ENCODE measurements at places on chromosomes 12 and 14.

DNA sequence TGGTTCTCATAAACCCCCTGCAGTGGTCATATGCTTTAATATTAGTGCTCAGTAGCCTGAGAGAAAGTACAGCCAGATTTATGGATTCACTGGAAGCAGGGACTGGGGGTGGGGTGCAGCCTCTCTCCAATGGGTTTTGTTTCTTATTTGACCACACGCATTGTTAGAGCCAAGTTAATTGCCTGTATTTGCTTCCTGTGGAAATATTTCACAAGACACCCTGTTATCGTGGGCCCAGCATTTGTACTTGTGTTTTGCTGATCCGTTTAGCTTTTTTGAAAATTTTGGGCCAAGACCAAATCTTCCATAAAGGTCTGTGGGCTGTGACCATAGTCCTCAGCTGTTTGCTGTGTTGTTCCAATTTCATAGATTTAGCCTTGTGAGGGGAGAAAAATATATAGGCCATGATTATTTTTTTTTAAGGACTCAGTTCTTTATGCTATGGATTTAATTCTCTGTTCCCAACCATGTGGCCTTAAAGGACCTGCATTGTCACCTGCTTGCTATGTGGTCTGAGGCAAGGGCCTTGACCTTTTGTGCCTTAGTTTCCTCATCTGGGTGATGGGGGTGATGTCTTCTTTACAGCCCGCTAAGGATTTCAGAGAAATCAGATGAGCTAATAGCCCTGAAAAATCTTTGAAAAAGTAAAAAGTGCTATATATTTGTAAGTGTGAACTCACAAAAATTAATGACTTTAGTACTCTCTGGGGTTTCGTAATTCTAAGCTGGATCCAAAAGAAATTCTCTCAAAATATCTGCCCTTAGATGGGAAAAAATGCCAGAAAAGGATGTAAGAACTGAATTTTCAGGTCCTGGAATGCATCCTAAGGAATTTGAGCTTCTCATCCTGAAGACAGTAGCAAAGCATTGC, 370.2 kb downstream of the DPF3 start:
- no peak for DNase-seq

GRCh38 chr12:47422611-47423010, 283.2 kb downstream of the RPAP3 start:
- DNase-seq: no peak

DNA sequence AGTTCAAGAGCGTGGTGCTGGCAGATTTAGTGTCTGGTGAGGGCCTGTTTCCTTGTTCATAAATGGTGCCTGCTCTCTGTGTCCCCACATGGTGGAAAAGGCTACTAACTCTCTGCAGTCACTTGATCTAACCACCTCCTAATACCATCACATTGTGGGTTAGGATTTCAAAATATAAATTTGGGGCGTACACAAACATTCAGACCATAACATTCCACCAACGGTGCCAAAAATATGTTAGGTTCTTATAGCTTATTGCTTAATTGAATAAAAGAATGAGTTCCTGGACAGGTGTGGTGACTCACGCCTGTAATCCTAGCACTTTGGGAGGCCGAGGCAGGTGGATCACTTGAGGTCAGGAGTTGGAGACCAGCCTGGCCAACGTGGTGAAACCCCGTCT, 3.4 kb upstream of the DYRK2 start:
- no peak for DNase-seq

DNA sequence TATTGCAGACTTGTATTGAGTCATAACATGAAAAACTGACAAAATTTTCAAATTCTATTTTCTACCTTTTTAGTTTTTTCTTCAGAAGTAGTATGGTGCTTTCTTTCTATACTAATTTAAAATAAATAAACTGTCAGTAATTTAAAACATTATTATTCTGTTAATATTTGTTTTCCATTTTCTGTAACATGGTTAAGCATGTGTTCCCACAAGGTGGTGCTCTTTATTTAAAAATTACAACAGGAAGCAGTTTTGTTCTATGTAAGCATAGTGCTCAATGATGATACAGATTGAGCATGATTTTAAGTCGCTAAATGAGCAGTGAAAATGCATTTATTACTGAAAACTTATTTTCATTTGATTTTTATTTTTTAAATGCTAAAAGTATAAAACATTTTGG, 114.6 kb downstream of the PPFIA2 start:
- peak; percentile 20 for DNase-seq

DNA sequence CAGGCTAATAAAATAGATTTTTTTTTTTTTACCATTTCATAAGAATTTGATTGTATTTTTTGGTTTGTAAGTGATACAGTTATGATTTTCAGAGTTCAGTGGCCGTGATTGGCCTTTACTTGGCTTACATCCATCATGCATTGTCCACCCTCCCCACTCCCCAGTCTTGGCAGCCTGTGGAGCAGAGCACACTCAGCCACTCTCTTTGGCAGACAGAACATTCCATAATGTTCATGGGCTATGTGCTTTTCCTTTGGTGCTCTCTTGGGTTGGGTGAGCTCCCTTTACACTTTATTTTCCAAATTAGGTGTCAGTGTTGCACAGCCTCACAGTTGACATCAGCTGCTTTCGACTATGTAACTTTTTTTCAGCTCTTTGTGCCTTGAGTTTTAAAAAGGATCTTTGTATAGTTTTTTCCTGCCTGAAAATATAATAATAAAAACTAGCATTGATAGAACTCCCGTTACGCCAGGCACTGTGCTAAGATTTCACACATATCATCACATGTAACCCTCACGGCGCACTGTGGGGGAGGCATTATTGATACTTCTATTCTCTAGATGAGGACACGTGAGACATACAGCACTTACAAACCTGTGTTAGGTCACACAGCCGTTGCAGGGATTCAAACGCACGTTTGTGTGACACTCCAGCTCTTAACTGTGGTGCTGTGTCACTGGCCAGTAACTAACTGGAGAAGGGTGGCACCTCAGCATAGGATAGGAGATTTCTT, 21.5 kb downstream of the SUDS3 start:
- DNase-seq: no peak

- DNase-seq: no peak
These were observed 907.0 kb downstream of the BCL11B start for GRCh38 chr14:98364961-98365360.

GRCh38 chr12:93668919-93669418, 8.2 kb upstream of the CRADD start:
- no peak for DNase-seq

GRCh38 chr12:88509851-88510250, 70.4 kb downstream of the KITLG start:
- no peak for DNase-seq

DNA sequence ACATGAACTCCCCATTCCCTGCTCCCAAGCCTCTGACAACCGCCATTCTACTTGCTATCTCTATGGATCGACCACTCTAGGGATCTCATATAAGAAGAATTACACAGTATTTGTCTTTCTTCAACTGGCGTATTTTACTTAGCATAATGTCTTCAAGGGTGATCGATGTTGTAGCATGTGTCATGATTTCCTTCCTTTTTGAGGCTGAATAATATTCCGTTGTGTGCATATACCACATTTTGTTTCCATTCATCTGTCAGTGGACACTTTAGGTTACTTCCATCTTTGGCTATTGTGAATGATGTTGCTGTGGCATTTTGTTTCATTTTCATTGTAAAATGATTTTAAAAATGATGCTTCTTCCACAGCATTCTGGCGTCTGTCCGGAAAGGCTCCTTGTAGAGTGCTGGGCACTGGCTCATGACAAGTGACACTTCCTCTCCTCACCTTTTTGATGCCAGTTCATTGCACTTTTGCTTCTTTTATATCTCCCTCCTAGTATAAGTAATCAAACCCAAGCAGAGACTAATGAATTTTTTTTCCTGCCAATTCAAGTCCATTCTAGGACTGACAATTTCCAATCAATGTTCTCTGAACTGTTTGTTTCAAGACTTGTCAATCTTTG, 39.3 kb downstream of the SCN8A start:
- no peak for DNase-seq

GRCh38 chr14:74308695-74309094, 6.0 kb upstream of the ABCD4 start:
- no peak for DNase-seq

DNA sequence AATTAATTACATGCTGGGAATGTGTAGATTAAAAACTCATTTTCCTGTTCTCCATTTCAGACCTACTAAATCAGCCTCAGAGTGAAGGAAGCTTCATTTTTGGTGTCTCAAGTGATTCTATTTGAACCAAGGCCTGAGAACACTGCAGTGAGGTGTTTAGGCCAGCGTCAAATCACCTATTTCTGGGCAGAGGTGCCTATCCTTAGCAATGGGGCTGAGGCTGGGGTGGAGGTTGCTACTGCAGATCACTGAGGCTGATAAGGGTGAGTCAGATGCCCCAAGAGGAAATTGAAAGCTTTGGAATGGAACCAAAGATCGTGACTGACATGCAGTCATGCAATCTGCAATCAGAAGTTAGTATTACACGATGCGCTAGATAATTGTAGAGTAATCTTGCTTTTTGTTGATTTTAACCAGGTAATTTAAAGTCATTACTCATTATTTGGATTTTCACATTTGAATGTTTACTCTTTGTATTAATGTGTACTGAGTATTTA, 4.4 kb downstream of the TXNRD1 start:
- DNase-seq: peak; percentile 68

- peak; percentile 85 for DNase-seq
These were observed 42.1 kb downstream of the KDM2B start for GRCh38 chr12:121538699-121539061.

GRCh38 chr14:41925409-41925808, 318.7 kb downstream of the LRFN5 start:
- no peak for DNase-seq

- no peak for DNase-seq
These were observed 54.9 kb downstream of the PLEKHG7 start for GRCh38 chr12:92757597-92758121.

- DNase-seq: no peak
These were observed 425.8 kb downstream of the RAD51B start for GRCh38 chr14:68245146-68246073.

- no peak for DNase-seq
These were observed 452.2 kb downstream of the IPO8 start for GRCh38 chr12:30243426-30243825.

DNA sequence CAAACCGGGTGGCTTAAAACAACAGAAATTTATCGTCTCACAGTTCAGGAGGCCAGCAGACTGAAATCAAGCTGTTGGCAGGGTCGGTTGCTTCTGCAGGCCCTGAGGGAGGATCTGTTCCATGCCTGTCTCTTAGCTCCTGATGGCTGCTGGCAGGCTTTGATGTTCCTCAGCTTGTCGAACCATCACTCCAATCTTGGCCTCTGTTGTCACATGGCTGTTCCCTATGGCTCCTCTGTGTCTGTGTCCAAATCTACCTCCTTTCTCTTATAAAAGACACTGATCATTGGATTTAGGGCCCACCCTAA, 14.0 kb downstream of the NFATC4 start:
- DNase-seq: no peak

GRCh38 chr12:576615-577110, 86.6 kb downstream of the NINJ2 start:
- no peak for DNase-seq

DNA sequence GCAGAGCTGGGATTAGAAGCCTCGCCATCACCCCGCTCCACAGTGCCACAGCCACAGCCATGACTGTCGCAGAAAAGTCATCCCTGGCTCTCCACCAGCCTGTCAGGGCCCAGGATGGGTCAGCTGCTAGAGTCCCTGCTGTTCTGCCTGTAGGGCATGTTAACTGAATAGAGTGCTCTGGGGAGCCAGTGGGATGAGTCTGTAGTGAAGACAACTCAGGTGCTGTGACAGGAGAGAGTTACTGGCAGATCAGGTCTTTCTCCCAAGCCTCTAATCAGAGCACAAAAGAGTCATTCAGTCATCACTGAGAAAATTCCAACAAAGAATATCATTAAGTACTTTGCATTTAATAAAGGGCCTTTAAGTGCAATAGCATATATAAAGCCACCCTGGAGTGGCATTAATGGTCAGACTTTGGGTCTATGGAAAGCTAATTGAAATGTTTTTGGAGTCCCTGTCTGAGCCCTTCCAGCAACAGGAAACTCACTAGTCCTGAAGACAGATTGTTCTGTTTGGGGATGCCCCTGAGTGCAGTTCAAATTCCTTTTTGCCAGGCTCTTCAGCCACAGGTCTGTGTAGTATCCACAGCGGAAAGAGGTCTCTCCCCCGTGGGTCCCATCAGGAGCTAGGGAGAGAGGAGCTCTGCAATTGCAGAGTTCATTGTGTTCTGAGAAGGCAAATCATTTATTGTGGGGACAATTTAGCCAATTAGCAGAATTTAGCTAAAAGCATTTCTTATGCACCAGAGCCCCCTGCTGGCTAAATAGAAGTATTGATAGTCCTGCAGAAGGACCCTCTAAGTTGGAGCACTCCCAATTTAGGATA, 45.2 kb upstream of the C14orf132 start:
- peak; percentile 17 for DNase-seq

DNA sequence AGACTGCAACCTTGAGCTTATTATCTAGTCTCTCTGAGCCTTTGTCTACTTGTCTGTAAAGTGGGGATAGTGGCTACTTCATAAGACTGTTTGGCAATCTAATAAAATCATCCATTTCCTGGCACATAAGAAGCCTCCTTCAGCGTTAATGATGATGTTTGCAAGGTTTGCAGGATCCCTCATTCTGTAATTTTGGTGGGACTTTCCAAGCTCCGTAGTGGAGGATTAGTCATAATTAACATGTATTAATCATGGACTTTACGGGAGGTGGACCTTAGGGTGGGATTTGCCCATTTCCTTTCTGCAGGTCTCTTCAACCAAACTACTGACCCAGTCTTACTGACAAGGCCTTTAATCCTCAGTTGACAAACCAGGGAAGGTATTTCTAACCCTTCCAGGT, 66.2 kb downstream of the NTF3 start:
- no peak for DNase-seq

DNA sequence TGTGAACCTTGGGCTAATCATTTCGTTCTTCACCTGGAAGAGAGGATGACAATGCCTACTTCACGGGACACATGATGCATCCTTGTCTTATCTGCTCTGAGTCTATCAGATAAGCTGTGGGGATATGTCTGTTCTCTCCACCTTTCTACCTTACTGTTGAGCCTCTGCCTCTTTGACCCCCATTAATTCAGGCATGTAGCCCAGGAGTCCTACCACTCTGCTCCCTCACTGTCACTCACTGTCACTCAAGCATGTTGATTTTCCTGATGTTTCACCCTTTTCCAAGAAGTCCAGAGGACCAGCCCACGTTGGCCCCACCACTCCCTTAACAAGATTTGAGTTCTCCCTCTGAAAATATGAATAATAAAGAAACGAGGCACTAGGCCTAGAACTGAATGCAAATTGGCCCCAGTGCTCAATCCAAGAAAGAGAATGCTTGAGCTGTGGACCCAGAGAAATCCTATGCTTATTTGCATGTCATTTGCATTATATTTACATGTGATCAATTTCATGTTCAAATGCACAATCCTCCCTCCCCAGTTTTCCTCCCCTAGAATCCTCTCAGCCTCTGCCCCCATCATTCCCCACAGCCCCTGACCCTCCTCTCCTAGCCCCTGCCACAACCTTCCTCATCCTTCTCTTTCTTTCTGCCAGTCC, 6.4 kb upstream of the SMUG1 start:
- no peak for DNase-seq

- DNase-seq: peak; percentile 40
These were observed 101.7 kb upstream of the PARP11 start for GRCh38 chr12:3974883-3975282.

Data from inflammatory macrophage (primary cell).